Stimulated activated CD8-positive, alpha-beta memory T cell treated with anti-CD3 and anti-CD28 coated beads, Interleukin-2, amount 100 ng/mL, for 1 hour (primary cell): ENCODE measurements at places on chromosomes 1 and 21.

GRCh38 chr1:9909234-9910046 is 629 bp downstream of the CTNNBIP1 start:
- DNase-seq: no peak

- no peak for DNase-seq
Measured at GRCh38 chr1:156815961-156816422, 656 bp downstream of the SH2D2A start.

GRCh38 chr1:176603696-176604095 is 140.7 kb downstream of the PAPPA2 start:
- DNase-seq: no peak

- DNase-seq: no peak
Measured at GRCh38 chr1:55129194-55129728, 85.9 kb downstream of the USP24 start.

DNA sequence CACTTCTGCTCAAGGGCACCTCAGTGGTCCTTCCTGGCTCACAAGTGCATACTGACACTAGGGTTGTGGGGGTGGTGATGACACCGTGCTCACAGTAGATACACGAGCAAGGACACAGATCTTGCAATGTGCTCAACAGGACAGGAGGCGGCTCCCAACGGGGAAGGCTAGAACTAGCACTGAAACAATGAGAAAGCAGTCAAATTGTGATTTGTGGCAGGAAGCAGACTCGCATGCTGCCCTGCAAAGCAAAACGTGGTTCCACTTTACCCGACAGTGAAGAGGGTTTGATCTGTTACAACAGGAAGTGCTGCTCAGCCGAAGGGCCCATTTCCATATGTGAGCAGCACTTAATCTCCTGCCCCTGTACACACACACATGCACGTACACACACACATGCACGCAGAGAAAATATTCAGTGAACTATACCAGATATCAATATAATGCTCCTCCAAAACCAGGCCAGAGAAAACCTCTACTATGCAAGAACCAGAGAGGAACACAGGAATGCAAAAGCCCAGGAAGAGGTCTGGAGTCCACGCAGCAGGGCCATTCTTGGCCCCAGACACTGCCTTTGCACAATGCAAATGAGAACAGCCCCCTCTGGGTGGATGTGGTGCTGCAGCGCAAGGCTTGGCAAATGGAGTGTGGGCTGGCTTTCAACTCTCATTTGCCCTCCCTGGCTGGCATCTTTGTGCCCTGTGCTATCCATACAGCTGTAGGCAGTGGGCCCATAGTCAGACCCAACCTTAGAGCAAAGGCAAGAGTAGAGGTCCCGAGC is 47.1 kb downstream of the KANK4 start:
- peak; percentile 2 for DNase-seq

- DNase-seq: no peak
Measured at GRCh38 chr1:48469616-48470480, 2.2 kb downstream of the SPATA6 start.

DNA sequence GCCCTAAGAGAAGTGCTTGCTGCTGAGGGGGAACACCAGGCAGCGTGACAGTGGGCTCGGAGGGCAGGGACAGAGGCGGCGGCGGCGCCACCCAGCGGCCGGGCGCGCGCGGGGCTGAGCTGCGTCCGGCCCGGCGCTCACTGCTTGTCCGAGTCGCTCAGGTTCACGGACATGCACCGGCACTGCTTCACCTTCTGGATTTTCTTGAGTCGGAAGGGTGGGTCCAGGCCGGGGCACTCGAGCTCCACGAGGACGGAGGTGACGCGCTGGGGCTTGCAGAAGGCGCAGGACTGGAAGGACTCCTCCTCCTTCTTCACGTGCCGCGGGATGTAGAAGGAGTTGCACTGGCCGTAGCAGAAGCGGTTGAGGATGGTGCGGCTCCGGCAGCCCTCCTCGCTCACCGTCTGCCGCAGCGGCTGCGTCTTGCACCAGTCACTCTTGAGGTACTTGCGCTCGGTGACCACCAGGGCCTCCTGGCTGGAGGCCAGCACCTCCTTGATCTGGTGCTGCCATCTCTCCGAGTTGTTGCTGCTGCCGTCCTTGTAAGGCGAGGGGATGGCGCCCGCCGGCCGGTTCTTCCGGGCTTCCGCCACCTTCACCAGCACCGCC is 119.0 kb downstream of the GREM2 start:
- no peak for DNase-seq

- DNase-seq: no peak
Measured at GRCh38 chr21:42386034-42386591, 9.7 kb downstream of the TMPRSS3 start.

- DNase-seq: no peak
Measured at GRCh38 chr1:243710467-243710866, 139.6 kb downstream of the AKT3 start.

DNA sequence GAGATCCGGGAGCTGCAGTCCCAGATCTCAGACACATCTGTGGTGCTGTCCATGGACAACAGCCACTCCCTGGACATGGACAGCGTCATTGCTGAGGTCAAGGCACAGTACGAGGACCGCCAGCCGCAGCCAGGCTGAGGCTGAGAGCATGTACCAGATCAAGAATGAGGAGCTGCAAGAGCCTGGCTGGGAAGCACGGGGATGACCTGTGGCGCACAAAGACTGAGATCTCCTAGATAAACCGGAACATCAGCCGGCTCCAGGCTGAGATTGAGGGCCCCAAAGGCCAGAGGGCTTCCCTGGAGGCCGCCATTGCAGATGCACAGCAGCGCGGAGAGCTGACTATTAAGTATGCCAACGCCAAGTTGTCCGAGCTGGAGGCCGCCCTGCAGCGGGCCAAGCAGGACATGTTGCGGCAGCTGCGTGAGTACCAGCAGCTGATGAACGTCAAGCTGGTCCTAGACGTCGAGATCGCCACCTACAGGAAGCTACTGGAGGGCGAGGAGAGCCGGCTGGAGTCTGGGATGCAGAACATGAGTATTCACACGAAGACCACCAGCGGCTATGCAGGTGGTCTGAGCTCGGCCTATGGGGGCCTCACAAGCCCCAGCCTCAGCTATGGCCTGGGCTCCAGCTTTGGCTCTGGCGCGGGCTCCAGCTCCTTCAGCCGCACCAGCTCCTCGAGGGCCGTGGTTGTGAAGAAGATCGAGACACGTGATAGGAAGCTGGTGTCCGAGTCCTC is 25.5 kb downstream of the ETV3L start:
- DNase-seq: no peak

DNA sequence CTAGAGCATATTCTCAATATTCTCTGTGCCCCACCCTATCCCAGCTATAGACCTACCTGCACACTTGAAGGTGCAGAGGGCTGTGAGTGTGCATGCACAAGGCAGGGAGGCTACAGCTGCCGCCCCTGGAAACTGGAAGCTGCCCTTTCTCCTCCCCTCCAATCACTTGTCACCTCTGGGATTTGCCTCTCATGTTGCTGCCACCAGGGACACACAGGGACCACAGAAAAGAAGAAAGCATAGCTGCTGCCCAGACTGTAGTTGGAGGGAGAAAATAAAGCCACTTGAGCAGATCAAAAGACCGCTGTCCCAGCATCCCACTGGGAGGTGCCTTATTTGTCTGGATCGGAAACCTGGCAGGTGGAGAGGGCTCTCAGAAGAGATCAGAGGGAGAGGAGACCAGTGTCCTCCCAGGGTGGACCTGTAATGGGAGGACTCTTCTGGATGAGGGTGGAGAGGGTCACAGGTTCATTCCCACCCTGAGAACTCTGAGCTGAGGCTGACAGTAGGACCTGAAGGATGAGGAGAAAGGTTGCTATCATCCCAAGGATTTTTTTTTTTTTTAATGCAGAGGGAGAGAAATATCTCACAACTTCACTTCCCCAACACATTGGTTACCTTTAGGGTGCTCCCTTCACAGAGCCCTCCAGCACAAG is 7.6 kb upstream of the INPP5B start:
- no peak for DNase-seq

DNA sequence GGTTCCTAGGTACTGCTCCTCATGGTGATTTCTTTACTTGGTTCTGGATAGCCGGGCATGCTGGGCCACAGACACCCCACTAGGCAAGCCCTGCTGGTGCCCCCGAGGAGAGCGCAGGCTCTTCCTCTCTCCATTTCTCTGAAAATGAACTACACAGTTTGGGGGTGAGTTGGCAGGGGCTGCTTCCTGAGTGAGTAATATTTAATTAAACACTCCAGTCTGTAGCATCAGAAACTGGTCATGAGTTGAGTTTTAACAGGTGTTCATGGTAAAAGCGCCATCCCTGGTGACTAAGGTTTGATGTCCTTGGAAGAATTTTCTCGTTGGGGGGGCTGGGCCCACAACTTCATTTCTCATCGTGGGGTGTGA is 1.7 kb downstream of the SPSB1 start:
- no peak for DNase-seq

DNA sequence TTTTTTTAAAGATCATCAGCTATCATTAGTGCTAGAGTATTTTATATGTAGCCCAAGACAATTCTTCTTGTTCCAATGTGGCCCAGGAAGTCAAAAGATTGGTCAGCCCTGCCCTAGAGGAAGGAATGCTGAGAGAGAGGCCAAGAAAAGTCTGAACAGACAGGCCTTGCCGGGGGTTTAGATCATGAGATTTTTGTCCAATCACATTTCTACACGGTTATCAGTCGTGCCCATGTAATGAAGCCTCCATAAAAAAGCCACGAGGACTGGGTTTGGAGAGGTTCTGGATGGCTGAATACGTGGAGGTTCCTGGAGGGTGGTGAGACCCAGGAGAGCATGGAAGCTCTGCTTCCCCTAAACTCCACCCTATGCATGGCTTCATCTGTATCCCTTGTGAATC is 24.3 kb upstream of the ENO1 start:
- no peak for DNase-seq

DNA sequence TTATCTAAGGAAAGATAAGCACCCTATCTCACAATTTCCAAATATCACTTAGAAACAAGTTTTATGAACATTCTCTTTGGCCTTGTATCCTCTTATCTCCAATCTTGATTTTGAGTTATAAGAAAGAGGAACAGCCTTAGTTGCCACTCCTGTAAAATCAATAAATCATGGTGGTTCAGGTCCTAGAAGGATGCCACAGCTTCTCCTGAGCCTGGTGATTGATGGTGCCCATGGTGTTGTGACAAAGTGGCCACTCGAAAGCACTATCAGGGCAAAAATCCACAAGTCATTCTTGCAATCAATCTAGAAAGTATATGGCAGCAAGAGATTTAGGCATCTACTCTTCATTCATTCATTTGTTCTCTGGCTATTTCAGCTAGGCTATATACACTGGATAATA is 27.8 kb downstream of the GBP6 start:
- no peak for DNase-seq

DNA sequence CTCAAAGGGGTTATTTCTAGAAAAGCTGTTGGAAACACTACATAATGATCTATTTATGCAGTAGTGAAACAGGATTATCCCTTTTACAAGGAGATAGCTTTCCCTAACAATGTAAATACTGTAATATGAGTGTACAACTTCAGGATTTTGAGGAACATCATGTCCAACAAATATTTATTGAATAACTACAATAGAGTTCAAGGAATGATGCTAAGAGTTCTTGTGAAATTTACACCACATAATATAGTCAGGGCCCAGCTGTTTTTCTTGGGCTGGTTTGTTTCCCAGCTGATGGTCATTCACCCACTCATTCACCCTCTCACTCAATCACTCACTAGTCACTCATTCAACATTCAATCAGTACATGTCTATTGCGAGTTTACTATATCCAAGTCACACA is 12.3 kb upstream of the LYPLAL1 start:
- DNase-seq: no peak

DNA sequence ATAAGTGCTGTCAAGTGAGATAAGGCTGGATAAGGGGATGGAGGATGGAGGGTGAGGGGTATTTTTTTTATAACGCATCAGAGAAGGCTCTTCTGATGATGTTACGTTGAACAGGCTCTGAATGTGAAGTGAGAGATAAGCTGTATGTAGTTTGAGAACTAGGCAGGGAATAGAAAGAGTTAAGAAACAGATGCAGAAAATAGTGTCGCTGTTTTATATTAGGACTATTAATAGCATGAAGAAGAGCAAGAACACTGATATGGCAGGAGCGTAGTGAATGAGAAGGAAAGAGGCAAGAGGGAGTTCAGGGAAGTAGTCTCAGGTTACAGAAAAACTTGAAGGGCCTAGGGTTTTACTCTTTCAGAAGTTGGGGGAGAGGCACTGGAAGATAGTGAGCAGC is 59.8 kb downstream of the GPR88 start:
- DNase-seq: no peak

GRCh38 chr1:72140222-72140621 is 142.1 kb downstream of the NEGR1 start:
- no peak for DNase-seq

GRCh38 chr1:119808972-119809550 is 2.2 kb downstream of the REG4 start:
- DNase-seq: peak; percentile 38

DNA sequence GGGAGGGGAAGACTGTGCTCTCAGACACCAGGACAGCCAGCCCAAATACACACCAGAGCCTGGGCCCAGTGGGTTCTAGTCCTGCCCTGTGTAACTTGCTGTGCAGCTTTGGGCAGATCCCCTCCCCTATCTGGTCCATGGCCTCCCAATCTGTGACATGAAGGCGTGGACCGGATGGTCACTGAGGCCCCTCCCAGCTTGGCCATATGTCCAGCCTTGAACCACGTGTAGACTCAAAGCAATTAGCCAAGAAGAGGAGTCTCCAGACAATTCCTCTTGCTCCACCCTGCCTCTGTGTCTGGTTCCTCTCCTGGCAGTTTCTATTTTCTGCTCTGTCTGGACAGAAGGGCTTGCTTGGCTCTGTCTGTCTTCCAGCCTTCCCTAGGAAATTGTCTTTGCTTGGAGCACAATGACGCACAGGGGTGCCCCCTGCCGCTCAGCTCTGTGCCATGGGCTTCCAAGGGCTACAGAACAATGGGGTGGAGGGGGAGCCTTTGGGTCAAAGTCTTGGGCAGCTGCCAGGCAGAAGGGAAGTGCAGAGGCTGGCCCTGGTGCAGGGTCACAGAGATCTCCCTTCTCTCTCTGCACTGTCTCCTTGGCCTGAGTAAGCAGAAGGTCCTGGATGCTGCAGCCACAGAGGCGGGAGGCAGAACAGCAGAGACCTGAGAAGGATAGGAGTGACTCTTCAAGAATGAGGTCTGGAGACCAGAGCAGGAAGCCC is 66.1 kb downstream of the TENT5C start:
- DNase-seq: no peak

GRCh38 chr21:41048145-41048544 is 119.8 kb upstream of the BACE2 start:
- no peak for DNase-seq

DNA sequence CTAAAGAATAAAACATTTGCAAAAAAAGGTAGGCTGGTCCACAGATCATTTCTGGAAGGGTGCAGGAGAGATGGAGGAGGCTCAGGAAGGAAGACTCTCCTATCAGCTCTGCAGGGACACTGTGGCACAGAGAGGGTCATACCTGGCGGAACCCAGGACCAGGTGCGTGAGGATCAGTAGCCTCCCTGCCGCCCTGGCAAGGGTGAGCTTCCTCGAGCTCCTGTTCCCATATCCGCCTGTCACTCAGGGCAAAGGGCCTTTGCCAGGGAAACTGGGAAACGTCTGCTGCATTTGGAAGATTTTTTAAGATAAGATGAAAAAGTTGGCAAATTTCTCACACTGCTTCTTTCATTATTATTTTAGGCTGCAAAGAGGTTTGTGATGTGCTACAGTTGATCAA is 112.1 kb upstream of the TIAM1 start:
- DNase-seq: no peak
